Activated T-cell treated with anti-CD3 and anti-CD28 coated beads for 1 hour (primary cell): ENCODE measurements at places on chromosomes 16 and 17.

DNA sequence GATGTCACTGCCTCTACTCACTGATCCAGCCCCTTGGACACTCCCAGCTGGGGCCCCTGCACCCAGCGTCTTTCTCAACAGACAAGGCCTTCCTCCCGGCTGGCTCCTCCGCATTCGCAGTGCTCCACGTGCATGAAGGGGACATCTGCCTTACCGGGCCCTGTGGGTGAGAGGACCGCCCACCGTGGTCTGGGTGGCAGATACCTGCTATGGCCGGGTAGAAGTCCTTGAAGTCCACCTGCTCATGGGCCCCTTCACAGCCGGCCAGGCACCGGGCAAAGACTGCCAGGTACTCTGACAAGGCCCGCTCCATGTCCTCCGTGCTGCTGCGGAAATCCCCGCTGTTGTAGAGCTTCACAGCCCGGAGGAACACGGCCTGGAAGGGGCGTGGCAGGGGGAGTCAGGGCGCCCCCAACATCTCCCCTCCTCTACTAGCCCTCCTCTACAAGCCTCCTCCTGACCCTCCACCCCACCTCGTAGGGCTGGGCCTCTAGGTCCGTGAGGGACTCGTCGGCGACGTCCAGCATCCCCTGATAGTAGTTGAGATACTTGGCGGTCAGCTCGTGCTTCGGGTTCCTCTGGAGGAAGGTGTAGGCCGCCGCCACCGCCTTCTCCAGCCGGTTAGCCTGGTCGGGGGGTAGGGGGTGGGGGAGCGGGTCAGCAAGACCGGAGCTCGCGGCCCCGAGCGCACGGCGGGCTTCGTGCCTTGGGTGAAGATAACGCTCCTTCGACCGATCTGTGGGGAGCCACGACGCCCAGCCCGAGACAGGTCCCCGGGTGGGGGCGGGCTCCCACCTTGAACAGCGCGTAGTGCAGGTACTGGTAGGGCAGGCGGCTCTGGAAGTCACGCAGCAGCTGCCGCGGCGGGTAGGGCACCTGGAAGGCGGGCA lies 845 bp downstream of the P3H4 start:
- no peak for DNase-seq

GRCh38 chr16:10694830-10695229 lies at the start of gene TEKT5:
Gene TEKT5 (minus strand): TSS chr16:10694930. CDS start chr16:10694873, 57 bp downstream.
- no peak for DNase-seq

GRCh38 chr17:8059131-8059530 lies 20.3 kb downstream of the ALOX15B start:
- no peak for DNase-seq

DNA sequence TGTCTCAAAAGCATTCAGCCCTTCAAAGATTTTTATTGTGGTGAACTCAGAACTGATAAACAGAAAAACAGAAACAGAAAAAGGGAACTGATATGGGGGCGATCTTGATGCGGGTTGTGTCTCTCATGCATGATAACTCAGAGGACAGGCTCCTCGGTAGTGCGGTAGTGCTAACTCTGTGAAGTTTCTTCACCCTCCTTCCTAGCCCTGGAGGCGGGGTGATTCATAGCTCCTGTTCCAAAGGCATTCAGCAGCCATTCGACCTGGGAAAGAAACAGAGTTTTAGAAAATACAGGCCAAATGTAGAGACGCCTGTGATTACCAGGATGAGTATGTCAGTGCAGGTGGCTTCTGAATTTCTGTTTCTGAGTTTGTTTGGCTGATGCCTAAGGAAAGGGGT lies 5.5 kb upstream of the MAF start:
- DNase-seq, result no peak

DNA sequence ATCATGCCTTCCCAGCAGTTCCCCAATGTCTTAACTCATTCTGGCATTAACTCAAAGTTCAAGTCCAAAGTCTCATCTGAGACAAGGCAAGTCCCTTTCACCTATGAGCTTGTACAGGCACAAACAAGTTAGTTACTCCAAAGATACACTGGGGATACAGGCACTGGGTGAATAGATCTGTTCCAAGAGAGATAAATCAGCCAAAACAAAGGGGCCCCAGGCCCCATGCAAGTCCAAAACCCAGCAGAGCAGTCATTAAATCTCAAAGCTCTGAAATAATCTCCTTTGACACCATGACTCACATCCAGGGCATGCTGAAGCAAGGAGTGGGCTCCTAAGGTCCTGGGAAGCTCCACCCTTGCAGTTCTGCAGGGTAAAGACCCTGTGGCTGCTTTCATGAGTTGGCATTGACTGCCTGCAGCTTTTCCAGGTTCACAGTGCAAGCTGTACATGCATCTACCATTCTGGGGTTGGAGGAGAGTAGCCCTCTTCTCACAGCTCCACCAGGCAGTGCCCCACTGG lies 332.2 kb upstream of the KIF2B start:
- no peak for DNase-seq

DNA sequence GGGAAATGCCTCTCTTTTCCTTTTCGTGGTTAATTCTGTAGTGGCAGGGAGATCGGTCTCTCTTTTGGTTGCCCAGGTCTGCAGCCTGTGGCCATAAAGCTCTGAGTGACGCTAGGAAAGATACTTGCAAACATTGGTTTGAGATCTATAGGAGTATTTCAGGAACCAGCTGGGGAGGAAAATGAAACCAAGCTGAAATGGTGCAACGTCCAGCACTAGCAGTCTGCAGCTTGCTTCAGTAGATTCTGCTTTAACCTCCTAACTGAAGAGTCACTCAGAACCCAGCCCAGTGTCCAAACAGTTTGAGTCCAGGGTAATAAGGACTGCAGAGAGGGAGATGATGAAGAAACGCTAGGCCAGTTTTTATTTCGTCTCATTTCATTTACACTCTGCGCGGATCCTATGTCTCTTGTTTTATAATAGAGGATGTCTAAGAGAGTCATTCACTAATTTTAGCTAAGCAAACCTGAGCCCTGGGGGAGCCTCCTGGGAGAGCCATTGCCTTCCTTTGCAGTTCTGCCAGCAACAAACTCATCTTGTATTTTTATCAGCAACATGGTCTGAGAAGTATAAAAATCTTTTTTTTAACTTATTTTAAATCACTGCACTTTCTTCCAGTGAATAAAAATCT lies 12.0 kb downstream of the SP2 start:
- DNase-seq, result no peak

DNA sequence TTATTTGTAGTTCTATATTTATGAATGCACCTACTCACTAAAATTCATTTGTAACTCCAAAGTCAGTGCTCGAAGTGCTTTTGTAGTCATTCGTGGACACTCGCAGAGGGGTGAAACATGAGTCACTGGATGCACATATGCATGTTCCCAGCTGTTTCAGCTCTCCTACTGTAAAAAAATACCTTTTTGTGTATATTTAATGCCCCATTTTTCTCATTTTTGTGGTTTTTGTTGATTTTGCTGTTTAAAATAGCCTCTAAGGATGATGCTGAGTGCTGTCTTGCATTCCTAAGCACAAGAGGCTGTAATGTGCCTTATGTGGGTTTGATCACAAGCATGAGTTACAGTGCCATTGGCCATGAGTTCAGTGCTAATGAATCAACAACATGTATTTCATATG lies 30.6 kb downstream of the CENPV start:
- no peak for DNase-seq

- no peak for DNase-seq
Observed at GRCh38 chr17:80492343-80493136, 16.1 kb upstream of the NPTX1 start.

DNA sequence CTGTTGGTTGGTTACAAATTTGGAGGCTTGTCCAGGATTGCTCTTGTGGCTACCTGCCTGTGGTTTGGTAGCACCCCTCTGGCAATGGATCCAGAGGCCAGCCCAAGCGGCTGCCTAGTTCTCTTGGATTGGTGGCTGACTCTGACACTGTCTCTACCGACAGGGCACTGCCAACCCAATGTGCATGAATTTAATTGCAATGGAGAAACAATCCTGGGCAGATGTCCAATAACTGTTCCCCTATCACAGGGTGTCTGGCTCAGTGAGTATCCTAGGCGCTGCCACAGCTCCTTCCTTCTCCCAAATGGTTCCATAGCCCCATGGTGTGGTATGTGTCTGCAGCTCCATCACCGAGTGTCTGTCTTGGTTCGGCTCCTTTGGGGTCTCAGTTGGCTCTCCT lies 19.5 kb downstream of the N4BP1 start:
- DNase-seq, result no peak

- DNase-seq, result no peak
Observed at GRCh38 chr17:64354824-64355535, 35.7 kb downstream of the PECAM1 start.

- no peak for DNase-seq
Observed at GRCh38 chr17:19269106-19269505, 31.9 kb downstream of the EPN2 start.

DNA sequence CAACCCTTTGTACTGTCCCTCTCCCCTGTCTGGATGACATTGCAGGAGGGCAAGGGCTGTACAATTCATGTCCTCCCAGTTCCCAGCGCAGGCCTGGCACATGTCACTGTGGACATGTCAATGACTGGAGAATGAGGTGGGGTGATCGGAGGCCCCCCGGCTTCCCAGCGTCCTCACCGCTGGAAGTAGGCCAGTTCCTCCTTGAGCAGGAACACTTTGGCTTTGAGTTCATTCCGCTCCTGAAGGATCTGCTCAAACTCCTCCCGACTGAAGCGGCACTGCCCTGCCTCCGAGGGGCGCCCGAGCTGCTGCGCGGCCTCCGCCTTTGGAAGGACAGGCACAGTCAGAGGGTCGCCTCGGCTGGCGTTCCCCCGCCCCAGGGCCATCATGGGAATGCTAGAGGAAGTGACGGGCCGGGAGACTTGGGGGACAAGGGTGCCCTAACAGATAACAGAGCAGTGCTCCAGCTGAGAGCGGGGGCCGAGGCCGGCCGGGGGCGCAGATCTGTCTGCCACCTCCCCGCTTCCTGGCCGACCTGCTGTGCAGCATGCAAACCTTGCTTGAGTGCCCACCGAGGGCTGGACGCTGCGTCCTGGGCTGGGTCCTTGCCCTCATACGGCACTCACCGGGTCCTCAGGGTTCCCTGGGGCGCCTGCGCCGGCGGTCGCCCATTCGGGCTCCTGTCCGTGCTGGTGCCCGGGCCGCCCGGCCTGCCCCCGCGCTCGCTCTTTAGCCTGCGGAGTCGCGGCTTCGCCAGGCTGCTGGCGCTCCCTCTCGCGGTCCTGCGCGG lies 1.3 kb downstream of the RILP start:
- DNase-seq, result no peak

- no peak for DNase-seq
Observed at GRCh38 chr16:7440886-7441400, 108.3 kb downstream of the RBFOX1 start.

DNA sequence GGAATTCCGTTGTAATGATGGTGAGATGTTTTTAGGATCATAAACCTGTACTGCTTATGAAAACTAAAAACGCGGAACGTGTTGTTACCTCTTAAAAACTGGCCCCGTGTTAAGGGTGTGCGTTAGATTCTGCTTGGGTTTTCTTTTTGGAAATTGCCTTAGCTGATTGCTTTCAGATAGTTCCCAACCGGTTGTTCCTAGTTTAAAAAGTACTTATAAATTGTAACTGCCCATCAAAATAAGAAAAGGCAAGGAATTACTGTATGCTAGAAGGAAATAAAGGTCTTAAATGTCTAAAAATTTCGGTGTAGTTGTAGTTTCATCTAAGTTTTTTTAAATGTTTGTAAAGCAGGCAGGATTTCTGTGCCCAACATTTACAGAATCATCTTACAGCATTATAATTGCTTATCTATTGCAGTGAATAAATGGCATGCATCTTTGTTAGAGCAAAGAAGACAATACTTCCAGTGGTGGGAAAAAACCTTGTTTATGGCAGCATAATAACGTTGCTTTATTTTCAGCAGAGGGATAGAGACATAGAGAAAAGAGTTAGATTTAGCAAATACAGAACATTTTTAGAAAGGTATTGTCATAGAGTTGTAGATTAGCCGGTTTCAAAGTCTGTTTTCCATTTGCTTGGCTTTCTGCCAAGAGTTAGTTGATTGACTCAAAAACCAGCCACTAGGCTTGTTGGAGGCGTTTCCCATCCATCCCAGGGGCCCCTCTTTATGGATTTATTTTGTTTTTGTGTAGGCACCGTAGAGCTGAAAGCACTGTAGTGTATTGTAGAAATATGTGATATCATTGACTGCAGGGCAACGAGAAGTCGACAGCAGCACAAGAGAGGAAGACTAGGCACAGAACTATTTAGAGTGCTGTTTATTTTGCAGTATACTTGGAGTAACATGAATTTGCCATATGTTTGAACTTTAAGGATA lies 1.7 kb downstream of the PPM1D start:
- no peak for DNase-seq

DNA sequence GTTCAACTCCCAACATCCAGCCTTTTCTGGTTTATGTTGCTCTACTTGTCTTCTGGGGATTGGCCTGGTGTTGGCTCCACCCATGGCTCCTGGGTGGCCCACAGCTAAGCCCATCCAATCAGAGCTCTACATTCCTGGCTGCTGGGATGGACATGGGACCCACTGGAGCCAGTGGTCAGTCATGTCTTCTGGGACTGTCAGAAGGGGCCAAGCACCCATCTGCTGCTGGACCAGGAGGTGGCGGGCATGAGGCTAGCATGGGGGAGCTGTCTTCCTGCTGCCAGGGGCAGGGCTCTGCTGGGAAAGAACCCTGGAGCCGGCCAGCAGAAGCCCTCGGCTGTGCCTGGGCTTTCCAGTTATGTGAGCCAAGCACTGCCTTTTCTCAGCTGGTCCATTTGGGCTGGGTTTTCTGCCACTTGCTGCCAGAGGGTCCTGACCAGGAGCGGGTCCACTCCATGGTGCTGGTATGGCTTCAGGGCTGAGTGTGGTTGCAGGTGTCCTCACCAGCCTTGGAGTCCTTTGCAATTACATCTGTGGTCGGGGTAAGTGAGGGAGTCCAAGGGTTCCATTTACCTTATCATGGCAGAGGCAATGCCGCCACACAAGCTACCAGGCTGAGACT lies 17.4 kb upstream of the ZNF469 start:
- no peak for DNase-seq
